ENCODE measurements at places on chromosomes 1 and 21. TPM values are rescaled to one million over a fixed set of nuclear protein-coding genes. Genes with fewer than 3 reads are reported as not detected.

ZNF362 gene
- 9.8 TPM for total RNA-seq

TBX15 gene
- 0.11 TPM for total RNA-seq

TIAM1 gene
- 5.8 TPM for total RNA-seq

INSRR gene
- total RNA-seq = not detected

FCRLB gene
- total RNA-seq = 0.16 TPM

SPRR5 gene
- not detected for total RNA-seq

NBPF6 gene
- total RNA-seq = 0.86 TPM

MACO1 gene
- total RNA-seq = 28.2 TPM

NBPF10 gene
- 1.9 TPM for total RNA-seq

DYRK3 gene
- 1.9 TPM for total RNA-seq

SLC27A3 gene
- 24.1 TPM for total RNA-seq

GPATCH4 gene
- total RNA-seq = 31.3 TPM

CD1E gene
- 0.24 TPM for total RNA-seq

UBXN10 gene
- 3.3 TPM for total RNA-seq

SORT1 gene
- 76.2 TPM for total RNA-seq

FAM151A gene
- total RNA-seq = 0.66 TPM

GBP2 gene
- total RNA-seq = 81.0 TPM

PPFIA4 gene
- total RNA-seq = 7.3 TPM

OLIG2 gene
- not detected for total RNA-seq

PLA2G2C gene
- total RNA-seq = not detected

F13B gene
- not detected for total RNA-seq

Measured in colonic mucosa (tissue), 4 donors.